ENCODE measurements at places on chromosomes 2 and 18. TPM values are rescaled to one million over a fixed set of nuclear protein-coding genes. Genes with fewer than 3 reads are reported as not detected.

TMEM131 gene
- 38.2 TPM for total RNA-seq

TNS1 gene
- total RNA-seq, result 297 TPM

ATP6V1C2 gene
- total RNA-seq, result not detected

PAIP2B gene
- 0.65 TPM for total RNA-seq

GATA6 gene
- 40.3 TPM for total RNA-seq

ALKAL2 gene
- total RNA-seq, result not detected

Data from smooth muscle cell of the pulmonary artery (primary cell).